ENCODE measurements at places on chromosomes 3 and 15.

- DNase-seq, result no peak
Measured at GRCh38 chr3:126319701-126320295, 37.4 kb downstream of the KLF15 start.

DNA sequence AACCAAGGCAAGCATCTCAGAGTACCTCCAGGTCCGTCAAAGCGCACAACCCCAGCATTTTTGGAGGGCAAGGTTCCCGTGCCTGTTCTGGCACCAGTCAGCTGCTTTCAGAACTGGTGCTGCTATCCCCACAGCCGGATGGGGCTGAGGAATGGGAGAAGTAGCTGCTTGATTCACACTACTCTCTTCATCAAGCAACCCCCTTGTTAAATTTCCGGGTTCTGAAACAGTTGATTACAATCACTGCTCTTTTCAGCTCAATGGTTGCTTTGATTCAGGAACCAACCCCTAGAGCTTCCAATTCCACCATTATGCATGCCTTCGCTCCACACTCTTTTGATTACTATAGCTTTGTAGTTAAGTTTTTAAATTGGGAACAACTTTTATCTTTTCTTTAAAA, 12.3 kb upstream of the UBA7 start:
- no peak for DNase-seq

DNA sequence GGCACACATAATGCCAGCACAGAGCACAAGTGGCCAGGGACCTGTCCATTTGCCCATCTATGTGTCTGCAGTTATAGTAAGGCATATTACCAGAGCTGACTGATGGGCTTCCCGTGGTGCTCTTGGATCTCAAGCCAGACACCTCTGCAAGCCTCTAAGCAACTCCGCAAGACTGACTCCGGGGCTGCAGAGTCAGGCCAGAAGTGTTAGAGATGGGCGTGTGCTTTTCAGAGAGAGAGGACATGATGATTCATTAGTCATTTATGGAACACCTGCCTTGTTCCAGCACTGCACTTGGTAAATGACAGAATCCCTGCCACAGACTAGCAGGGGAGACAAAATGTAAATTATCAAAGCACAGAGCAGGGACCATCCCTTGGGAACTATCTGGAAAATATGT, 559.0 kb downstream of the PDCD6IP start:
- no peak for DNase-seq

GRCh38 chr15:78565951-78566774, 843 bp downstream of the CHRNA5 start:
- peak; percentile 55 for DNase-seq

- DNase-seq, result no peak
Measured at GRCh38 chr15:23467110-23467600, 20.1 kb upstream of the GOLGA6L2 start.

GRCh38 chr15:76024021-76024768, 12.0 kb upstream of the NRG4 start:
- DNase-seq, result no peak

DNA sequence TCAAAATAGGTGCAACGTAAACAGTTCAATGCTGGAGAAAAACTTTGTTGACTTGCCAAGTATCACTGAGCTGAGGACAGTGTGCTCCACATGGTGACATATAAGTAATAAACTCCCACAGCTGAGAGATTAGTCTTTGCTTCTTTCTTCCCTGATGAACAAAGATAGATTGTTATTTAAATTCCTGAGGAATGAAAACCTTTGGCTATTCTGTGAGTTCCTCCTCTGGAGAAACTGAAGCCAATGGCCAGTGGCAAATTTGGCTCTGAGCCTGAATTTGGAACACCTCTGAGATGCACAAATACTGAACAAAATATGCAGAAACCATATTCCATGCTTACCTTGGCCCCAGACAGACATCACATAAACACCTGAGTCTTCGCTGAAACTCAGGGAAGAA, 63.3 kb downstream of the RPL22L1 start:
- DNase-seq, result no peak

DNA sequence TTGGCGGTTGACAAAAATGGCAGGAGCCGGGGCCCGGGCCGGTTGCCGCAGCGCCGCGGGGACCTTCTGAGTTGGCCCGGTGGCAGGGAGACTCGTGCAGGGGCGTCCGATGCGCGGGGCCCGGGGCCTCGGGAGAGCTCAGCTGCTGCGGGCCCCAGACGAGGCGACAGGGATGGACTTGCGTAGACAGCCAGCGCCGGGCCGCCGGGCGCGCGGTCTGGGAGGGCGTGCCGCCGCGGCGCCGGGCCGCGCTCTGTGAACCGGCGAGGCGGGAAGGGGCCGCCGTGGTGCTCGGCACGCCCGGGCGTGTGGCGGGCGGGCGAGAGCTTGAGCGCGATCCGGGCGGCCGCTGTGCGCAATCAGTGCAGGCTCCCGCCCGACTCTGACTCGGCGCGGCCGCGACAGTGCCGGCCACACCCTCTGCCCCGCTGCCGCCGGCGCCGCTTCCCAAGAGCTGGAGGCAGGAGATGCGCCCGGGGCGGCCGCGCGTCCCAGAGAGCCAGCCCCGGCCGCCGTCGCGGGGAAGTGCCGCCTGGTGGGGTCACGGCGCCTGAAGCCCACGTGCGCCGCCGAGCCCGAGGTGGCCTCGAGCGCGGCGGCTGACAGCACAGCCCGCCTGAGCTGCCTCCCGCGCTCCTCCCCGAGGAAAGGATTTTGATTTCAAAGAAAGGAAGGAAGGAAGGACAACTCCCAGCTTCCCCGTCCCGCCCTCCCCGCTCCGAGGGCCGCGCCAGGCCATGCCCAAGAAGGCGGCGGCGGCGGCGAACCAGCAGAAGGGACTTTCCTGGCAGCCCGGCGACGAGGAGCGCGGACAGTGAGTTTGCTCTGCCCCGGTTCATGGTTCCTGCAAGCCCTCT, 657 bp downstream of the TLNRD1 start:
- DNase-seq, result peak; percentile 77

GRCh38 chr3:171165499-171165921, 139.0 kb upstream of the SLC2A2 start:
- DNase-seq, result no peak

- DNase-seq, result no peak
Measured at GRCh38 chr15:68608844-68609232, 30.0 kb downstream of the CORO2B start.

GRCh38 chr3:16596352-16597032, 8.7 kb downstream of the DAZL start:
- DNase-seq, result no peak

- DNase-seq, result no peak
Measured at GRCh38 chr15:89817701-89818280, 3.1 kb upstream of the ANPEP start.

DNA sequence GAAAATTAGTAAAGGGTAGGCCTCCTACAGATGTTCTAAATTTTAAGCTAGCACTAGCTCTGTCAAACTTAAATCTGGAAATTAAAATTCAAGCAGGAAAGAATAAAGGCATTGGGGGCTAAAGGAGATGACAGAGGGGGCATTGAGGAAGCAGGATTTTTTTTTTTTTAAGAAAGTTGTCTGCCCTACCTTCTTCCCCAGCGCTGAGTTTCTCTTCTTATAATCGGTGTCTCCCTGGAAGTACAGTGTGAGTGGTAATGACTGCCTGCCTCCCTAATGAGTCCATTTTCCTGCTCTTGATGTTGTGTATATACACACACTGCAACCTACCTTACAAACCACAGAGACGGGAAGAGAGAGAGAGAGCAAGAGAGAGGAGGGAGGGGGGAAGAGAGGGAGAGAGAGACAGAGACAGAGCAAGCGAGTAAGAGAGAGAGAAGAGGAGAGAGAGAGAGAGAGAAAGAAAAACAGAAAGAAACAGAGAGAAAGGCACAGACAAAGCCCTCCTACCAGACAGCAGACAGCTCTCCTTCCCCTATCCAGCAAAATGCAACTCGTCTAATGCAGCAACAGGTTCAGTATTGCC, 47.0 kb downstream of the ZBTB20 start:
- DNase-seq, result no peak

GRCh38 chr15:63345391-63345752, 36.3 kb downstream of the CA12 start:
- no peak for DNase-seq

GRCh38 chr3:165614337-165614736, 222.9 kb downstream of the BCHE start:
- DNase-seq, result no peak

DNA sequence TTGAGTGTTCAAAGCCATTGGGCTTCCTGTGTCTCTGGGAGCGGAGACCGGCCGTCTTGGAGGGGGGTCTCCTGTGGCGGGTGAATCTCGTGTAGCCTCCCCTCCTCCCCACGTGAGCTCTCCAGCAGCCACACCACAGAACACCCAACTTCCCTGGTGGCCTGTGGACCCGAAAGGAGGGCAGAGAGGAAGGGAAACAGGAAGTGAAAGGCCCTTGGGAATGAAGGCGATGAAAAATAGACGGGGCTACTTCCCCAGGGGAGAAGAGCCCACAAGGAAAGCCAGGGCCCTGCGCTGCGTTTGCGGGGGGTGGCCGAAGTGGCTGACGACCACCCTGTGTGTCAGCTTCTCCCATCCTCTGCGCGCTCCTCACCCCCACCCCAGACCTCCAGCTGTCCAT, 5.4 kb downstream of the ANKRD63 start:
- no peak for DNase-seq

GRCh38 chr3:1191026-1191425, 98.2 kb downstream of the CNTN6 start:
- no peak for DNase-seq

GRCh38 chr15:74726774-74727164, 1.4 kb upstream of the CYP1A1 start:
- DNase-seq, result no peak

- no peak for DNase-seq
Measured at GRCh38 chr3:6492306-6492705, 368.6 kb upstream of the GRM7 start.

DNA sequence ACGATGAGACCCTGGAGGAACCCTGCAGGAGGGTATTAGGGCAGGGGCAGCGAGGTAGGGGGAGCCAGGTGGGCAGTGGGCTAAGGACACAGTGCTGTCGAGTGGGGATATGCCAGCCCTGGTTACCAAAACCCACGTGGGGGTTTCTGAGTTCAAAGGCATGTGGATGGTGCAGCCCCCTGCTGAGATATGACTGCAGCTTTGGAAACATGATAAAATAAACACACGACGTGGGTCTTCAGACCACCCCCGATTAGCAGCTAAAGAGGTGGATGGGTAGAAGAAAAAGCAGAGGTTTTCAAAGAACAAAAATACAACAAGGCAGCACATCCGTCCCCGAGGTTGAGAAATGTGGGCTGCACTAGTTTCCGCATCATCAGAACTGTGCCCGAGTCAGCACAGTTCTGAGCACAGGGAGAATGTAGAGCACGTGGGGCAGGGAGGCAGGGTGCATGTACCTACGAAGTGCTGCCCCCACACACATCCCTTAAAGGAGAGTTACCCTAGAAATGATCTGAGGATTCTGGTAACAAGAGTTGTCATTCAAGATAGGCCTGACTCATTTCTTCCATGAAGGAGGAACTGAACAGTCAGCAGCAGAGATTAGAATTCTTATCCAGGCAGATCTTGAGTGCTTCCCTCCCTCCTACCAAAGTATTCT, 121.3 kb downstream of the RPLP1 start:
- DNase-seq, result peak; percentile 71

DNA sequence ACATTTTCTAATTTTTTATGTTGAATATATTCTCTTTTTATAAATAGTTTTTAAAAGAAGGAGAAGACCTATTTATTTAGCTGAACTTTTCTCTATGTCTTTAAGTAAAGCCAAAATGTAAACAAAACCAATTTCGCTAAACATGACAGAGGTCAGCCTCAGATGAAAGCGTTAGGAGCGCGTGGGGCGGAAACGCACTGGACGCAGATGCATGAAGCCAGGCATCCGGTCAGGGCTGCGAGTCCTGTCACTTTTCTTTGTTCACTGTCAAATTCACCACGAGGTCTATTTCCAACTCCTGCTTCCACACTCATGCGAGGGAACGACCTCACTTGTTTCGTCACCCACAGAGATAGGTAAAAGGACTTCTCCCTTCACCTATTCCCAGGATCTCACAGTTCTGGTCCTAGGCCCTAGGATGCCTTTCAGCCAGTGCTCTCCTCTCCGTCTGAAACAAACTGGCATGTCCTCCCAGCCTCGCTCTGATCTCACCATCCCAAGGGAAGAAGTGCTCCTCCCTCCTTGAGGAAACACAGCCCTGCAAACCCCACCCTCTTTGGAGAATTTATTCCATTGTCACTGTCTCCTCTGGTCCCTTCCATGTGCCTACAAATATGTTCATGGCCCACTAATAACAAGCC, 57.9 kb downstream of the ITGB5 start:
- no peak for DNase-seq

- no peak for DNase-seq
Measured at GRCh38 chr3:174331095-174331800, 527.9 kb upstream of the NAALADL2 start.

GRCh38 chr3:39189150-39189958, 3.0 kb downstream of the XIRP1 start:
- DNase-seq, result no peak

DNA sequence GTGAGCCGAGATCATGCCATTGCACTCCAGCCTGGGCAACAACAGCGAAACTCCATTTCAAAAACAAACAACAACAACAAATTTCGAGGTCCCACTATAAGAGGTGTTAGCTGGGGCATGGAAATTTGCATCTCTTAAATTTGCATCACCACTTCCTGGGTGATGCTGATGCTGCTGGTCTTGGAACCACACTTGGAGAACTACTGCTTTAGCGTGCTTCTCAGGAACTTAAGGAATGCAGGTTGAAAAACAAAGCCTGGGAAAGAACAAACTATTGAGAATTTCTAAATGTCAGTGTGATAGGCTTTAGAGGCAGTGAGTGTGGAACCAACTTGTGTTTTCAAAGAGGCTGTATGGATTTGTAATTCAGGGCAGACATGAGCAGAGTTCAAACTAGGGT, 858.4 kb upstream of the ARPP21 start:
- DNase-seq, result no peak

DNA sequence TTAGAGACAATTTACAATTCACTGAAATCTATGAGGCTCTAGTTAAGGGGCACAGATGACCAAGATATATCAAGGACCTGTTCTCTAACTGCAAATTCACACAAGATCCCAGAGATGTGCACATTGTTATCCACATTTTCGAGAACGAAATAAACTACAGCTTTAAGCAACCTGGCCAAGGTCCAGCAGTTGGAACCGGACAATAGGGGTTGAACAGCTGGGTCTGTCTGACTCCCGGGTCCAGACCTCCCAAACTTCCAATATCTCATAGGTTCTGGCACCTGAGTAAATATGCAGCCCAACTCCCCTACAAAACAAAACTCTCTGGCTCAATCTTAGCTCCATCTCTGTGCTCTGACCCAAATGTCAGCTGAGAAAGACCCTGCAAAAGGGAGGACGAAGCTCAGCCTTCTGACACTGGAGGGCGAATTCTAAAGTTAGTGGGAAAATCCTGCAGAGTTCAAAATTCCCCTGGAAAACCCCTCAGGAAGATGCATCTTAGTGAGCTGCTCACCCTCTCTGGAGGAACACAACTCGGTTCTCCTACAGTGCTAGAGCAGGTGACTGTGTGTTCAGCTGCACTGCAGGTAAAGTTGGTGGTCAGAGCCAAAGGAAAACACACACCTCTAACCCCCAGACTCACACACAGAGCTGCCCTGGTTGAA, 14.2 kb upstream of the SPATA12 start:
- DNase-seq, result no peak

Measured in activated CD8-positive, alpha-beta memory T cell treated with anti-CD3 and anti-CD28 coated beads, Interleukin-2, amount 50 U/mL, for 48 hours (primary cell).